ENCODE measurements at places on chromosomes 13 and 19. TPM values are rescaled to one million over a fixed set of nuclear protein-coding genes. Genes with fewer than 3 reads are reported as not detected.

The PNMA8A gene
- 5.1 TPM for total RNA-seq

The GFY gene
- not detected for total RNA-seq

The CACNA1A gene
- total RNA-seq, result 6.6 TPM

The ZNF382 gene
- 2.7 TPM for total RNA-seq

The PSG6 gene
- total RNA-seq, result not detected

The FPR3 gene
- not detected for total RNA-seq

The KCTD12 gene
- 85.2 TPM for total RNA-seq

The TMEM255B gene
- 2.0 TPM for total RNA-seq

The MAST1 gene
- total RNA-seq, result not detected

The ZNF420 gene
- total RNA-seq, result 6.2 TPM

The KANK2 gene
- 206 TPM for total RNA-seq

The DDX39A gene
- total RNA-seq, result 73.9 TPM

The PRX gene
- total RNA-seq, result 1.5 TPM

The KLK2 gene
- not detected for total RNA-seq

The HCST gene
- total RNA-seq, result 0.59 TPM

The ZNF486 gene
- total RNA-seq, result 4.9 TPM

The PALM3 gene
- total RNA-seq, result not detected

The LILRB3 gene
- total RNA-seq, result not detected

All from subcutaneous preadipocyte (primary cell).